ENCODE measurements at places on chromosomes 6 and 20. TPM values are rescaled to one million over a fixed set of nuclear protein-coding genes. Genes with fewer than 3 reads are reported as not detected.

ECT2L gene
- total RNA-seq: 1.6 TPM

PROKR2 gene
- not detected for total RNA-seq

GRCh38 chr6:159425421-159425820 is 256.2 kb downstream of the FNDC1 start:
- no peak for DNase-seq

ZNF391 gene
- total RNA-seq: 1.3 TPM

DNA sequence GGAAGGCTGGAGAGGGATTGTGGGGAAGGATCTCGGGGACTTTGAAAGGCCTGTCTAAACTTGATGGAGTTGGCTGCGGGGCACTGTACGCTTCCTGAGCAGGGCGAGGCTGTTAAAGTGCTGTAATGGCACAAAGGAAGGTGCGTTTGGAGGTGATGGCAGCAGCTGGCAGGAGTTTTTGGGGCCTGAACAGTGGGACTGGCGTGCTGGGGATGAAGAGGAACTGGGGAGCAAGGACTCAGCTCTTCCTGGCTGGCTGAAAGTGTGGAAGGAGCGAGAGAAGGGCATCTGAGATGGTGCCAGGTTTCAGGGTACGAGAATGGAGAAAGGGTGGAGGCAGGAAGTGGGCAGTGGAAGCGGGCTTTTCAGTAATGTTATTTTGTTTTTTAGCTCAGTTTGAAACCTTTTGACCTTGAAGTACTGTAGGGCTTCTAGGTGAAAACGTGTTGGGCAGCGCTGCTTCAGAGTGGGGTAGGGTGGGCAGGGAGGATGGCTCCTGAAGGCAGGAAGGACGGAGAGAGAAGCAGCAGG is 8.0 kb downstream of the TMEM181 start:
- DNase-seq: no peak

DNA sequence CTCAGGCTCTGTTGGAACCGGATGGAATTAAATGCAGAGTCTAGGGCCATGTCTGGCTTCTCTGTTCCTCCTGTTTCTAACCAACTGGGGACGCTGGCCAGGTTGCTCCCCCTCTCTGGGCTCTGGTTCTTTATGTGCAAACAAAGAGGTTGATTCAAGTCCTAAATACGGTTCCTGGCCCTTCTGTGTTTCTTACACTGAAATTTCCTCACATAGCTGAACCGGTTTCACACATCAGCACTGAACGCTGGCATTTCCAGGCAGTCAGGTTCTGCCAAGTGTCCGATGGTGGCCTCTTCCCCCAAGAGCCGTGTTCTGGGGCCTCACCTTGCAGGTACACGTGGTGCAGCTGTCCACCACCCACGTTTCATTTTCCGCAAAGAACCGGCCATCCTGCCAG is 13.5 kb downstream of the THBS2 start:
- DNase-seq: no peak

- no peak for DNase-seq
Observed at GRCh38 chr6:25635886-25636317, 16.1 kb upstream of the SCGN start.

- no peak for DNase-seq
Observed at GRCh38 chr6:118400582-118400981, 147.5 kb upstream of the PLN start.

FAM217A gene
- not detected for total RNA-seq

DNA sequence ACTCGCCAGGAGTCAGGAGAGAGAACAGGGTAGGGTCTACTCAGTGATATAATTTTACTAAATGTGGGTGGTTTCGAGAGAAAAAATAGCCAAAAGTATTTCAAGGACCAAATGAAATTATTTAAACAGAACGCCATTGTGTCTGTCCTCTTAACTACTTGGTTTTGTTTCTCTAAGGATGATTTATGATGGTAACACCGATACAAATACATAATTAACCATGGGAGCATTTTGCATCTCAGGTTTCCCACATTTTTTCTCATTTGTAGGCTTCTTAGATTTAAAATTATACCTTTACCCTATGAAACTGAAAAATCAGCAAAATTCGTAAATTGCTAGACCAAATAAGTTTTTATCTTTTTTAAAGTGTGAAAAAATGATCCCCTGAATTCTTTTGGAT is 188.2 kb downstream of the ZFP64 start:
- no peak for DNase-seq

GHRH gene
- 0.93 TPM for total RNA-seq

SASH1 gene
- 22.5 TPM for total RNA-seq

DNA sequence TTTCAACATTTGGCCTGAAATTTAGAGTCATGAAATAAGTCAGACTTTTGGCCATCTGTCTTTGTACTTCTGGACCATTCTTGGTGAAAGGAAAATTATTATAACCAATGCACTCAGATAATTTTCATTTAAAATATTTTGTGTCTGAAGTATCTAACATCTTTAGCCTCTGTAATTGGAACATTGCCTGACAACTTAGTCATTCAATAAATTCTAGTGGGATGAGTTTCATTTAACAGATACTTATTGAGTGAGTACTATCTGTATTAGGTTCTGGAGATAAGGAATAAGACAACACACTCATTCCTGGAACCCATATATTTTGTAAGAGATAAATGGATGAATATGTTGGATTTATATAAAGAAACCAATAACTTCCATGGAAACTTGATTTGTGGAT is 536.0 kb downstream of the BCKDHB start:
- DNase-seq: no peak

- DNase-seq: no peak
Observed at GRCh38 chr6:21116736-21117135, 476.8 kb upstream of the SOX4 start.

DNA sequence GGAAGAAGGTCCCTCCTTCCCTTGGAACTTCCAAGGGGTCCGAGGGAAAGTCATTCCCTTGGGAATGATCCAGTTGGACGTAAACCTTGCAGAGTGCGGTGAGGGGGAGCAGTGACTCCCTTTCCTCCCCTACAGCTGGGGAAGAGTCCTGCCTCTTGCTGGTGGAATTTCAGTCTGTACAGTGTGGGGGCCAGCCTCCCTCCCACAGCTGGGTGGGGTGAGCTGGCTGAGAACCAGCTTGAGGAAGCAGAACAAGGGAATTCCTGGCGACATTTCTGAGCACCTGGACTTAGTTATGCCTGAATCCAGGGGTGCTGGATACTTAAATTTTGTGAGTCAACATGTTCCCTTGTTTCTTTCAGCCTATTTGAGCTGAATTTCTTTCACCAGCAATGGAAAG is 152.0 kb downstream of the ANKRD60 start:
- DNase-seq: no peak

DNA sequence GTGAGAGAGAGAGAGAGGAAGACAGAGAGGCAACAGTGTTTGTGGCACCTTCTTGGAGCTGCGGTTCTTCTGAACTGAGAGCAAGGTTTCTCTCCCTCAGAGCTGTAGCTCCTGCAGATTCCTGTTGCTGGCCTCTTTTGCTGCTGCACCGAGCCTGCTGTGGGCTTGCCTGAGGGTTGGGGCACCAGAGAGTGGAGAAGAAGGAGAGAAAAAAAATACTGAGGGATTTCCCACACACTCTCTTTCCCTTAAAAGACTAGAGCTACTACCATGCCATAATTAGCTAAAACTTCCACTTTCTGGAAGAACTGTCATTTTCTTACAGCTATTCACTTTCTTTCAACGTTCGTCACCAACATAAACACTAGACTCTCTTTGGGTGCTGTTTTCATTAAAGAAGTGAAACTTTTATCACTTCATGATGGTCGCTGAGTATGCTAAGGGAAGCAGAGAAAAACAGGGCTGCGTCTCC is 18.2 kb upstream of the ECI2 start:
- DNase-seq: no peak

PGBD1 gene
- total RNA-seq: 2.4 TPM

DNA sequence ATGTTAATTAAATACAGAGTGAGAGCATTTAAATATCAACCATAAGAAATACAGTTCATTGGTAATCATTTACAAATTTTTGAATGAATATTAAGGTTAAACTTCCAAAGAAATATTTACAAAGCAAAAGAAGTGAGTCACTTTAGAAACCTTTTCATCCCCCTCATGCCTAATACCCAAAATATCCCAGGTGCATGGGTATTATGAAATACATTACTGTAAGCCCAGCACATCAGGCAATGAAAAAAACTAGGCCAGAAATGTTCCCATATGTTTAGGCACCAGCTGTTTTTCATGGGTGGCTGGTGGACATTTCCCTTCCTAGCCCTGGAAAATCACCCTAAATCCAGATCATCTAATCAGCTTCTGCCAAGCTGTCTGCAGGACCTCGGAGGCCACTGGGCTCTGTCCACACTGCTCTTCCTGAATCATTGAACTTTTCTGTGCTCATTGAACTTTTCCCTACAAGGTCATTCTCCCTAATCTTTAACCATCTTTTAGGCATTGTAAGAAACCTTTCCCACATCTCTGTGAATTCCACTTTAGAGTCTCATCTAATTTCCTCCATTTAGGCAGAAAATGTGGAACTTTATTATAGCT is 145.3 kb upstream of the STXBP5 start:
- no peak for DNase-seq

DNA sequence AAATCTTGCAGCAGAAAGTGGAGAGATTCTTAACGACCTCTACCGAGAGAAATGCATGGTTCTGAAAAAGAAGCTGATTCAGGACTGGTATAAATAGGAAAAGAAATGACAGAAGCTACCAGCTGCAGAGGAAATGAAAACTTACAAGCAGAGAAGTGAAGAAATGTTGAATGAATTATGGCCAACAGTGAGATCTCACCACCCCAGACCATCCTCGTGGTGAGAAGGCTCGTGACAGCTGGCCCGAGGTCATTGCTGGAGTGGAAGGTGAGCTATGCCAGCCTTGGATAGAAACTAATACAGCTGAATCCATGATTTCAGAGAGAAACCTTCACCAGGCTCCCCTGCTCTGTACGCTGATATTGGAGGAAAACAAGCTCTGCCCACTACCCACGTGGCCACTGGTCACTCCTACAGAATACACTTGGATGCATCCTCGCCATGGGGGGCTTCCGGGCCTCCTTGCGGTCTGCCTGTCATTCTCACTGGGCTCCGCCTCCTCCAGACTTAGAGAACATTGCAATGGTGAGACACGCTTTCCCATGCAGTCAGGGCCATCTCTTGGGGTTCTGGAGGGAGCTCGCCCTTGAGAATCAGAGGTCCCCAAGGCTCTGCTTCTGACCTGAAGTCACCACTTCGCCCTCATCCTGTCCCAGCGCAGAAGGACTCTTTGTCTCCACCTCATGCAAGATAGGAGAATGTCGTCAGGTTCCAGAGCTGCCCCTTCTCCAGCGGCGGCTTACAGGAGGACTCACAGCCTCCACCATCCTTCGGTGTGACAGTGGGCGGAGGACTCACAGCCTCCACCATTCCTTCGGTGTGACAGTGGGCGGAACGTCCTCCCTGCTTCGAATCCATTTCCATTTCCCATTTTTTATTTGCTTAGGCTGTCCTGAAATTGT is 10.6 kb upstream of the TUBB2B start:
- no peak for DNase-seq

- DNase-seq: no peak
Observed at GRCh38 chr6:47292944-47293343, 16.8 kb downstream of the TNFRSF21 start.

GRCh38 chr6:52389626-52390360 is 27.8 kb downstream of the PAQR8 start:
- DNase-seq: peak; percentile 19

DNA sequence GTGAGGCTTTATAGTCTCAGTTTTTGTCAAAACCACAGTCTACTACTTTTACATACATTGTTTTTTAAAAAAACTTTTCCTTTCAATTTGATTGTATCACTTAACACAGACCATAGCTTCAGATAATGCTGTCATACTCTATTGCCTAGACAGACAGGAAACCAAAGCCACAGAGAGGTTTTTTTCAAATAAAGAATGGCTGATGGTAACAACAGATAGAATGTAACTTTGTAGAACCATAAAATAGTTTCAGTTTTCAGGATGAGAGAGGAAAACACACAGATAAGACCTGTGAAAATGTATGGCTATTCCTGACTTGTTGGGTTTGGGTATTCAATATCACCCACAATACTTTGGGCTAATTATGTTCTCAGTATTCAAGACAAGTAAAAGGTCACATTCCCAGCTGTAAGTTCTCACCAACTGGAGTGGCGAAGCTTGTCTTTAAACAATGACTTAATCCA is 94.0 kb downstream of the ADGRG6 start:
- DNase-seq: no peak

- DNase-seq: no peak
Observed at GRCh38 chr6:122422614-122423267, 23.3 kb downstream of the HSF2 start.

C6orf15 gene
- not detected for total RNA-seq

DNA sequence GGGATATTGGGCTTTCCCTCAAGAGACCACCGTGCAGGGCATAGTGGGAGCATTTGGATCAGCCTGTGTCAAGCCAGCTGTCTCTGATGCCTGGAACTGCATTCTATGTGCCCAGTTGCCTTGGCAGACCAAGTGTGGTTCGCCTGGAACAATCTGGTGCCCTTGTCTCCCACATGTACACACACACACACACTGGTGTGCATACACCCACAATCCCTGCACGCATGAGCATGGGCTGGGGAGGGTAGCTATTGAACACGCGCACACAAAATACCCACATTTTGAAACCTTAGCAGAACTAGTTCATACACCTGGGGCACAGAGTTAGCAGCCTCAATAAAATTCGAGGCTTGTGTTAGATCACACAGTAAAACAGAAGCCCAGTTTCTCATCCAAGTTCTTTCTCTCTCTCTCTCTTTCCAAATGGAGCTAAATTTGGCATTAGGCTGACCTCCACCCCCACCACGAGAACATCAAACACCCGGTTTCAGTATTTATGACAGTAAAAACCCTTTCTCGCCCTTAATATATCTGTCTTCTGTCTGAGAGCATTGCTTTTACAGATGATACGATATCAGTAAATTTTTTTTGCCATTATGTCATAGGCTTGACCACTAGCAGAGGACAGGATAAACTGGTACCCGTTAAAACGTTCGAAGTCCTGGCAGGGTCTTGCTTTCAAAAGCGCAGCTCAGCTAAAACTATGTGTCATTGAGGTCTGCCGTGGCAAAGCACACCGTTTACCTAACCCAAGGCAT is 18.2 kb upstream of the NFATC2 start:
- DNase-seq: no peak

IRAK1BP1 gene
- 4.7 TPM for total RNA-seq

- no peak for DNase-seq
Observed at GRCh38 chr6:111669326-111669725, 63.6 kb upstream of the TRAF3IP2 start.
